ENCODE measurements at places on chromosomes 1 and 21. TPM values are rescaled to one million over a fixed set of nuclear protein-coding genes. Genes with fewer than 3 reads are reported as not detected.

GRCh38 chr1:177945943-177946650 is 23.8 kb downstream of the SEC16B start:
- DNase-seq = no peak

The LMO4 gene
- 42.0 TPM for total RNA-seq

DNA sequence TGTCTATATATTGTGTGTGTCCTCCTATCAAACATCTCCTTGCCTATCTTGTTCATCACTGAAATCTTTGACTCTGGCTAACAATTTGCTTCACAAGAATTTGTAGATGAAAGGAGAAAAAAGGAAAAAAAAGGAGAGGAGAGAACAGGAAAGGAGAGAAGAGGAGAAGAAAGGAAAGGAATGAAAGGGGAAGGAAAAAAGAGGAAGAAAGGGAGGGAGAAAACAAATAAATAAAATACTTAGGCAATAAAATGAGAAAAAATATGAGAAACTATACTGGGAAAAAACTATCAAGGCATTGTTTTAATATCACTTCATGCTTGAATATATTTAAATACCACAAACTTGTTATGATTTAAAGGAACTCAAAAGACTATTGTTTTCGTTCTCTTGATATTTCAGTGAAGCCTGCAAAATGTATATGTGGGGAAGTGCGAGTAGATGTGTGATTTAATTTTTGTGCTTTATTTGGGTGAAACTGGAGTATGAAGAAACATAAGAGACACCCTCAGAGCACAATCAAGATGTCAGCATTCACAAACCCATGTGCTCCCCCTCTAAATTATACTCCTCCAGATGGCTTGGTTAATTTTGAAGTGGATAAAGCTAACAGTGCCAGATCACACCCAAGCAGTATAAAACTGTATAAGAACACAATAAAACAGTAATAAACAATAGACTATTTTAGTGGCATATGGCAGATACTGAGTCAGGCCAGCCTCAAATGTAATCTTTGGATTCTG is 205.7 kb upstream of the SAMSN1 start:
- DNase-seq = no peak

DNA sequence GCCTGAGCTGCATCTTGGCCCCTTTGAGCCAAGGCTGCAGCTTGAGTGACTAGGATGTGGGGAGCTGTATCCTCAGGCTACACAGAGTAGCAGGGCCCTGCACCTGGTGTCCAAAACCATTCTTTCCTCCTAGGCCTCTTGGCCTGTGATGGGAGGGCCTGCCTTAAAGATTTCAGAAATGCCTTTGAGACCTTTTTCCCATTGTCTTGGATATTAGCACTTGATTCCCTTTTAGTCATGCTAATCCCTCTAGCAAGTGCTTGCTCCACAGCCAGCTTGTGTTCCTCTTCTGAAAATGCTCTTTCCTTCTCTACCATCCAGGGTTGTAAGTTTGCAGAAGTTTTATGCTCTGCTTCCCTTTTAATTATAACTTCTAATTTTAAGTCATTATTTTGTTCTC is 21.7 kb upstream of the KIRREL1 start:
- no peak for DNase-seq

DNA sequence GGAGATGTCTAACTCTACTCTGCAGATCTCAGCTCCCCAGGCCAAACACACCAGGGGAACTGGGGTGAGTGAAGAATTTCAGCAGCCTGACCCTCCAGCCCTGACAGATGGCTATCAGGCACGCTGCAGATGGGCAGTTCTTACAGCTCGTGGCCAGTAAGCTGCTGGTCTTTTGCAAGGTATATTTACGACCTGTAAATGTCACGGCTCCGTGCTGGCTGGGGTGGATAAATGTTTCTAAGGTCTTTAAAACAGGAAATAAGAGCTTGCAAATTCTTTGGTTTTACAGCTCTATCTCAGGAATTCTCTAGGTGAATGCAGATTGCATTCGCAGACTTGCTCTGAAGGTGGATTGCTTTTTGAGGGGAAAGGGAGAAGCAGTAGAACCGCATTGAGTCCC is 10.1 kb downstream of the DOP1B start:
- DNase-seq = no peak

- no peak for DNase-seq
Observed at GRCh38 chr1:112196008-112196588, 199.9 kb upstream of the CTTNBP2NL start.

All from omental fat pad (tissue), 4 donors.